ENCODE measurements at places on chromosomes 5 and 9. TPM values are rescaled to one million over a fixed set of nuclear protein-coding genes. Genes with fewer than 3 reads are reported as not detected.

GRCh38 chr5:72844218-72844603 lies 27.8 kb downstream of the TNPO1 start:
- no peak for DNase-seq

DNA sequence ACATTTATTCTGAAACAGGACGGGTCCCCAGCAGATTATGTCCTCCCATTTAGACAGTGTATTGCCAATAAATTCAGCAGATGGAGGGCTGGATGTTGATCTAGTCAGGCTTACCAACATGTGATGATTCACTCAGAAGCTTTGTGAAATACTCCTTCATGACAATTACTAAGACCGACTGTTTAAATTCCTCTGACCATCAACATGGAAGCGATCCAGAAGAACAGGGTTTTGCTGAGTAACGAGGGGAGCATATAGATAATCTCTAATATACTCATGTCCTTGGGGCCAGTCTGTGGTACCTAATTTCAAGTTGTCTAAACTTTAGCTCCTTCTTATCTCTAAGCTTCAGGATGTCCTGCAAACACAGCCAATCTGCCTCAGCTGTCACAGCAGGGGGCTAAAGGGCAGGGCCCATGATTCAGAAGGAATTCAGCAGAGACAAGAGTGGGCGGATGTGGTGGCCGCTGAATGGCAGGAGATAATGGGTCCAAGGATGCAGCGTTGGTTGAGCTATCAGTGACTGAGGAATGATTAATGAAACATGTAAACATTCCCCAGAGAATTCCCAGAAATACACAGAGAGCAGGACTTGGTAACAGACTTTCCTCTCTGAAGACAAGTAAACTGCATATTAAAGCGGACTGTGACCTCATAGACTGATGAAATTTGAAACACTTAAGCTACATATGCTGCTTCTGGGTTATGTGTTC lies 109.4 kb downstream of the ANKRD55 start:
- peak; percentile 97 for DNase-seq

- DNase-seq, result no peak
These were observed 48.4 kb upstream of the SRFBP1 start for GRCh38 chr5:121913418-121913817.

- DNase-seq, result no peak
These were observed 31.7 kb upstream of the MSH3 start for GRCh38 chr5:80622756-80623155.

GRCh38 chr5:167049043-167049663 lies 1242.3 kb upstream of the WWC1 start:
- no peak for DNase-seq

- DNase-seq, result peak; percentile 86
These were observed 89.8 kb upstream of the COL5A1 start for GRCh38 chr9:134551644-134552348.

DNA sequence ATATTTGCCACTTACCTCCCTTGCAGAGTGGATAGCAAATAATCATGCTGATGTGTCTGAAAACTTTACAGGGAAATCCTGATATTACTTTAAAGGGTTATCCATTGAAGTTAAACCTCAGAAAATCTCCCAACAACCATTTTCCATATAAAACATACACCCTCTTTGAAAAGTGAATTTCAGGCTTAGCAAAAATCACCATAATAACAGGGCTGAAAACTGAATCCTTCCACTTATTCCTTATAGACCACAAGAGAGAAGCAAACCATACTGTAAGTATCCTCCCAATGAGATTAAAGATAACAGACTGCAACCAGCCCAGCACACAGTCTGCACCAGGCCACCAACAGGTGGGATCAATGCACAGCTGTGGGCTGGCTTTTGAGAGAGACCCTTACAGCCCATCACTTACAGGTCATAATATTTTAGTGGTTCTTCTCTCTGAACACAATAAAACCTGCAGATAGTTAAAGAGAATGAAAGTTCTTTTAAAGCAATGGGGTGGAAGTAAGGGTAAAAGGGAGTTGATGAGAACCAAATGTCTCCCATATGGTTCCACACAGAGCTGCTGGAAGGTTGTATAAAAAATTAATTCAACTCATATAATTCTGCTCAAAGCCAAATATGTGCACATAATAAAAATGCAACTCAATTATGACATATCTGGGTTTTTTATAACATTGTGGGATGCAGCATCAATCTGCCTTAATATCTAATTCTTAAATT lies 376.2 kb upstream of the GRAMD2B start:
- no peak for DNase-seq

DNA sequence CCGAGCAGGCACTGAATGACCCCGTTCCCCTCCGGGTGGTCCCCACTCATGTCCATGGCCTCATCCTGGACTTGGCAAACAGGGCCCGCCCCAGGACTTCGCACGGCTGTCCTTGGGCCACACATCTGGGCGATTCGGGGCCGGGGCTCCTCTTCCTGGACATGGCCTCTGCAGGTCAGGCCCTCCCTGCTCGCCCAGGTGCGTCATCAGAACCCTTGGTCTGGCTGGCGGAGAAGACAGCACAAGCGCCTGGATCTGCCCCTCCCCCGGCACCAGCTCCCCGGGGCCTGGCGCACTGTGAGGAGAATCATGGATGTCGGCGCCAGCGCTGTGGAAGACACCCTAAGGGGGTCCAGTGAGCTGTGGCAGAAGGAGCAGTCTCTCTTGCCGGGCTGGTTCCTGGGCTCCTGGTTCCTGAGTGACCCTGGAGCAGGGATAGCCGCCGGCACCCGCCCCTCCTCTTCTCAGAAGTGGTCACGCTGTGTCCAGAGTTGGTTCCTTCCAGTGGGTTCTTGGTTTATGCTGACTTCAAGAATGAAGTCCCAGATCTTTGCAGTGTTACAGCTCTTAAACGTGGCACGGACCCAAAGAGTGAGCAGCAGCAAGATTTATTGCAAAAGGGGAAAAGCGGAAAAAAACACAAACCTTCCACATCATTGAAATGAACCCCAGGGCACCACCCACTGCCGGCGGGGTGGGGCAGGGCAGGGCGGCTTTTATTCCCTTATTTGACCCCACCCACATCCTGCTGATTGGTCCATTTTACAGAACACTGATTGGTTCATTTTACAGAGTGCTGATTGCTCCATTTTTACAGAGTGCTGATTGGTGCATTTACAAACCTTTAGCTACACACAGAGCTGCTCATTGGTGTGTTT lies 25.9 kb upstream of the SLC12A7 start:
- no peak for DNase-seq

DNA sequence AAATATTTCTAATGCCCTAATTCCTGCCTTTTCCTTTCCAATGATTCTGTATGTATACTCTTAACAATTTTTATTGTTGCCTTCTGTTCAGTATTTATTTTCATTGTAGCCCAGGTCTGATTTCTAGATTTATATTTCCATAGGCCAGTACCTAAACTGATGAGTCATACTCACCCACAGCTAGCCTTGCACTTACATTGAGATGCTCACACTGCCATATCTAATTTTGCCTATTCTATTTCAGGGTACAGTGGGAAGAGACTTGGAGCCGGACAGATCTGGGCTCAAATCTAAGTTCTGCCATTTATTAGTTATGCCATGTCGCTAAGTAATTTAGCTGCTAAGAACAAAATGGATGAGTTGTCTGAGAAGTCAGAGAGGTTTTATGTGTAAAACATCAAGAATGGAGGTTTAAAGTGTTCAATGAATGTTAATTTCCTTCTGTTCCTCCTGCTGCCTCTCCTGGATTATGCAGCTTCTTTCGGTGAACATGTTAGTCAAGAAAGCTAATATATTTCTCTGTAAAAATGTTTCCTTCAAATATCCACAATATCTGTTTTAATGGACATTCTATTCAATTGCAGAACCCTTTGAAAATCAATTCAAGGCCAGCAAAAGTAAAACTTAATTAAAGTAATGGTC lies 62.3 kb upstream of the CDK5RAP2 start:
- DNase-seq, result no peak

DNA sequence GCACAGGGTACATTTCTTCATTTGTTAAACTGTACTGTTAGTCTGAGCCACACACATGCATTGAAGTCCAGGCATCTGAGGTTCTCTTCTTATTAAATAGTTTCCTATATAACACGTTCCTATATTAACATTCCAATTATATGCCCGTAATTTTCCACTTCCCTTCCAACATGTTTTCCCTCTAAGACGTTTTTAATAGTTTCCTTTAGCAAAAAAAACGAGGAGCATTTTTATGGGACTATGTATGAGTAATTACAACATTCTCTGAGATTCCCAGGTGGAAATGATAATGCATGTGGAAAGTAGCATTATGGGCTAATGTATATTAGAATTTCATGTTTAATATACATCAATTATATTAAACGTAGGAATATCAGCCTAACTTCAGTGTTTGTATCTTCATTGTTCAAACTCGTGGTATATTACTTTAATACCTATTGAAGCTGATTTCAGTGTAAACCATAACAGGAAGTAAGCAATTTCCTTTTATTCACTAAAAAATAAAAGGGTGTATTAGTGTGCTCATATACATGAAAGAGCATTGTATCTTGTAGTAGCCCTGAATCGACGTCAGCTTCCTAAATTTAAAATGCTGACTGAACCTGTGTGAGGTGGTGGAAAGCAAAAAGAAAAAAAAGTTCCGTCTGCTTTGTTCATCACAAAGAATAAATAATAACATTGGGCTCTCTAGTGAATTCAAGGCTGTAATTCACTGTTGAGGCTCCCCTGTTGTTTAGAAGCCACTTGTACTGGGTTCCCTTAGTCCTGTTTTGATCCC lies 11.3 kb downstream of the SMARCA2 start:
- no peak for DNase-seq

DNA sequence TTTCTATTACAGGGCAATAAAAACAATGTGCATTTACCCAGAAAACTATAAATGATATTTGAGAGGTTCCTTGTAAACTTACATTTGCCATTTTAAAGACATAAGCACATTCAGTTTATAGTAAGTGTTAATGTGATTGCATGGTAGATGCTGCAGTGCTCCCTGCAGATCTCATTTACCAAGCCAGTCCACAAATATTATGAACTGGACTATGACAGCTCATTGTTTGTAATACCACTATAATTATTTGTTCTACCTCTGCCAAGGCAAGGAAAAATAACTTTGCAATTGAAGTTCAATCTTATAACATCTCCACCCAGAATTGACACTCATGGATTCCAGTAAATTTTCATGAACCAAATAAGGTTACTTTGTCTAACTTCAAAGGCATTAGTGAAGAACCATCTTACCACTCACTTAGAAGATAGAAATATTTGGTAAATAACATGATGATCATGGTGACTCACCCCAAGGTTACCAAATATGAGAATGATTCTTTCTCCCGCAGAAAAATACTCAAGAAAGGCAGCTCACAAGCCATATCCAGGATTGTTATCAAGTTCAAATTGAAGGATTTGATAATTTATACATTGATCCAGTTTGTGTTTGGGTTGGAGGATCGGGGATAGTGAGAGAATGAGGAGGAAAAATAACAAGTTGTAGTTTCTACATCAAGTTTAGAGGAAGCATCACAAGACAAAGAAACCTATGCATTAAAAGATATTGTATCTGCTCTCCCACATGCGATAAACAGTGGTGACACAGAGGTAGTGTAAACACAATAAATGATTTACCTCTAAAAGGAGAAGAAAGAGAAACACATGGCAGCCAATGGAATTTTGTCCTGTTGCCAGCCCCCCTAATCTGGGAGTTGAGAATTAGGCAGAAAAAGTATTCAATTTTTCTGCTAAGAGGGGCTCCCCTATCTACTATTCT lies 29.5 kb downstream of the CDH9 start:
- no peak for DNase-seq

- DNase-seq, result no peak
These were observed 54.5 kb downstream of the PFDN1 start for GRCh38 chr5:140248414-140248813.

DNA sequence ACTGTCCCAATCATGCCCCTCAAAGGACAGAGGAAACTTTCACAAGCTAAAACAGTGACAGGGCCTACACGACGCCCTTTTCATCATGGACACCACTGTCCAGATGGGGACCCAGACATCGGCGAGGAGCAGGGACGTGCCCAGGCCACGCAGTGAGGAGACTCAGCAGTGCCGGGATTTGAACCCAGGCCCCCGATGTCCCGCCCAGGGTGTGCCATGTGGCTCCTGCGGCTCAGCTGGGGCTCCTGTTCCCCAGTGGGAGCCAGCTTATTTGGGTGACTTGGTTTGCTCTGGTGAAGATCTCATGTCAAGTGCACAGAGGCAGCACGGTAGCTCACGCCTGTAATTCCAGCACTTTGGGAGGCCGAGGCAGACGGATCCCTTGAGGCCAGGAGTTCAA lies 82.2 kb downstream of the STK10 start:
- DNase-seq, result no peak

GRCh38 chr5:36267905-36268304 lies 26.2 kb upstream of the NADK2 start:
- DNase-seq, result no peak

DNA sequence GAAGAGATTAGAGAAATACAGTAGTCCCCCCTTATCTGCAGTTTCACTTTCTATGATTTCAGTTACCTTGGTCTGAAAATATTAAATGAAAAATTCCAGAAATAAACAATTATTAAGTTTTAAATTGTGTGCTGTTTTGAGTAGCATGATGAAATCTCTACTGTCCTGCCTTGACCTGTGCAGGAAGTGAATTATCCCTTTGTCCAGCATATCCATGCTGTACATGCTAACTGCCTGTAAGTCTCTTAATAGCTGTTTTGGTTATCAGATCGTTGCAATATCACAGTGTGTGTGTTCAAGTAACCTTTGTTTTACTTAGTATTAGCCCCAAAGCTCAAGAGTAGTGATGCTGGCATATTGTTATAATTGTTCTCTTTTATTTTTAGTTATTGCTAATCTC lies 11.2 kb upstream of the JAK2 start:
- no peak for DNase-seq

DNA sequence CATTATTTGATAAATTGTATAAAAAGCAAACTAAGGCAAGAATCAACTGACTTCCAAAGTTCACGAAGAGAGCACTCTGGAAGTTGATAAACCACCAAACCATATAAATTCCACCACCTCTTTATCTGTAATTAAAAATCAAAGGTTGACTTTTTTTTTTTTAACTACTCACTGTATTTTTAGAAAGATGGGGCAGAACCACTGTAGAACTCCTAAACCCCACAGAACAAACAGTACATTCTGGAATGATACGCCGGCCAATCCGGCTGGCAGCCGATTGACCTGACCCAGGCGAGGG lies 435 bp upstream of the CCNG1 start:
- no peak for DNase-seq

GRCh38 chr5:150286820-150287219 lies 2.8 kb downstream of the CAMK2A start:
- no peak for DNase-seq

GRCh38 chr5:140133514-140134167 lies 7.9 kb downstream of the IGIP start:
- DNase-seq, result no peak

GRCh38 chr9:71854811-71855210 lies 56.2 kb downstream of the ABHD17B start:
- DNase-seq, result no peak

DNA sequence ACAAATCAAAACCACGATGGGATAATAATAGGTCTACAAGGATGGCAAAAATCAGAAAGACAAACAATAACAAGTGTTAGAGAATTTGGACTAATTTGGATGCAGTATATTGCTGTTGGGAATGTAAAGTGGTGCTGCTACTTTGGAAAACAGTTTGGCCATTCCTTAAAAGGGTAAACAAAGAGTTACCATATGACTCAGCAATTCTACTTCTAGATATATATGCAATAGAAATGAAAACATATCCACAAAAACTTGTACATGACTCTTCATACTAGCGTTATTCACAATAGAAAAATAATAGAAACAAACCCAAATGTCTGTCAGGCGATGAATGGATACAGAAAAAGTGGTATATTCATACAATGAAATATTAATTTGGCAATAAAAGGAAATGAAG lies 58.3 kb downstream of the JAK2 start:
- no peak for DNase-seq

TXNDC8 gene
- not detected for polyA plus RNA-seq

UBE2D2 gene
- 48.7 TPM for polyA plus RNA-seq

PCDHGB4 gene
- polyA plus RNA-seq, result 11.8 TPM

C5orf47 gene
- polyA plus RNA-seq, result not detected

CAVIN4 gene
- 0.21 TPM for polyA plus RNA-seq

Measured in BJ (cell line).